Activated T-cell treated with anti-CD3 and anti-CD28 coated beads for 48 hours (primary cell): ENCODE measurements at places on chromosomes 2 and 18.

DNA sequence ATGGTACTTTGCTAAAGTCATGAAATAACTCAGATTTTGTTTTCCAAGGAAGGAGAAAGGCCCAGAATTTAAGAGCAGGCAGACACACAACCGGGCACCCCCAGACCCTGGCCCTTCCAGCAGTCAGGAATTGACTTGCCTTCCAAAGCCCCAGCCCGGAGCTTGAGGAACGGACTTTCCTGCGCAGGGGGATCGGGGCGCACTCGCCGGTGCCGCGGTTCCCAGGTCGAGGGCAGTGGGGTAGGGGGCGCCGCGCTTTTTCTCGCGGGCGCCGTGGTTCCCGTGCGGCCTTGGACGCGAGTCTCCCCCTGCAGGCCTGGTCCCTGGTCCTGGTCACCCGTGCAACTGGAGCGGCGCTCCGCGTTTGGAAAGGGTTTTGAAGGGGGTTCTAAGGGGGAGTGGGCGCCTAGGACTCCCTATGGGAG is 1.2 kb downstream of the ZNF236 start:
- no peak for DNase-seq

GRCh38 chr2:138390316-138390945 is 111.1 kb upstream of the SPOPL start:
- no peak for DNase-seq

DNA sequence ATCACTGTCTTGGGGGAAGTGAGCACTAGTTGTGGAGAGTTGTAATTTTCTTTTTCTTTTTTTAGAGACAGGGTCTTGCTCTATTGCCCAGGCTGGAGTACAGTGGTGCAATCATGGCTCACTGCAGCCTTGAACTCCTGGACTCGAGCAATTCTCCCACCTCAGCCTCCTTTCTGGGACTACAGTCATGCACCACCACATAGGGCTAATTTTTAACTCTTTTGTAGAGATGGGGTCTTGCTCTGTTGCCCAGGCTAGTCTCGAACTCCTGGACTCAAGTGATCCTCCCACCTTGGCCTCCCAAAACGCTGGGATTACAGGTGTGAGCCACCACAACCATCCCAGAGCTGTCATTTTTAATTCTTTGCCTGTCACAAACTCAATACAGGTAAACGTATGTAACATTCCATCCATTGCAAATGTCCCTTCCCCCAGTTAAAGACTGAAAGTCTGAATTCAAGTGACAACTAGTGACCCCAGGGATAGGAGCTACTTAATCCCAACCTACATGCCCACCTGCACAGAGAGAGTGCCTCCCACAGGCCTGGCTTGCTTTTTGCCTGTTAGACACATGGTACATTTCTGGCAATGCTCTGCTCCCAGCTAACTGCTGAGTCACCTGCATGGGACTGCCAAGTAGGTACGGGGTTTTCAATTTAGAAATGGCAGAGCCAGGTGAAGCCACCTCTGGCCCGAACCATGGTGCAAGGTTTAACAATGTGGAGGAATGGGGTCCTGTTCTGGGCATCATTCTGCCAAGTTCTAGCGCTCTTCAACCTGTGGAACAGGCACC is 60.6 kb downstream of the CYB5A start:
- no peak for DNase-seq

DNA sequence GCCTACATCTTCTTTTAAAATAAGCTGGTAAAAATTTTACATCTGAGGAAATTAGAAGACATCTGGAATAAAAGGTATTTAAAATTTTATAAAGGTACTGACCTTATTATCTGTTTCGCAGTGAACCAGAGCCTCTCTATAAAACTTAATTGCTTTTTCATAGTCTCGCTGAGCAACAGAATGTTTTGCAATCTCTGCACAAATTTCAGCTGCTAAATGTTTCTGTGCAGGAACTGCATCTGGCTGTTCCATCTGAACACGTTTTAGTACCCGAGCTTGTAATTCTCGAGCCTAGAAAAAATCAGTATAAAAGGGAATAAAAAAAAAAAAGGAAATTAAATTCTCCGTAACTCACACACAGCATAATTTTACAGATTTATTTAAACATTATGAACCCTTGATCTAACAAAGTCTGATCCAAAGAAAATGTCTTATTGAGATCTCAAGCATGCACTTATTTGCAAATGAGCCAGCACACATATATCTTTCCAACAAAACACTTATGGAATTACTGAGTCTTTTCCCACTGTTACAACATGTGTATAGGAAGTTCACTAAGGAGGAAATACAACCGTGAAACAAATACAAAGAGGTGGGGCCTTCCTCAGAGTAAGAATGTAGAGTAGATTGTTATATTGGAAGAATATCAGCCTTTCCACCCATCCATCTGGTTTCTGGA is 51.8 kb downstream of the TTC21B start:
- no peak for DNase-seq

GRCh38 chr2:23519334-23519651 is 134.3 kb downstream of the KLHL29 start:
- no peak for DNase-seq

- DNase-seq: no peak
These were observed 16.7 kb upstream of the GLS start for GRCh38 chr2:190863946-190864345.

- DNase-seq: no peak
These were observed 12.2 kb downstream of the ARPC2 start for GRCh38 chr2:218229239-218229638.
